ENCODE measurements at places on chromosomes 7 and 10.

DNA sequence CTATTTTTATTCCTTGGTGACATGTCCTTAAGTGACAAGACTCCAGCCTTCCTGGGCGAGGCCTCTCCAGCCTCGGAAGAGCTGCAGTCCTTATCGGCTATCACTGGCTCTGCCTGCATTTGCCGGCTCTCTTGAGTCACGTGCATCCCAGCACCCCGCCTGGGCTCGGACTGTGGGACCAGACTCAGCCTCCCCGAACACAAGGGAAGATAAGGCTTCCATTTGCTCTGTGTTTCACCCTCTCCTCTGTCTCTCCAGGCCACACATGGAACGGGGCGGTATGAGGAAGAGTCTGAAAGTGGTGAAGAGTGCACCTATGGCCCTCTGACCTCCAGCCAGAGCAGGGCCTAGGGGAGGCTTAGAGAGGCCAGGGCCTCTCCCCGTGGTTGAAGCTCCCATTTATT is 4.7 kb downstream of the GDF2 start:
- DNase-seq, result no peak

DNA sequence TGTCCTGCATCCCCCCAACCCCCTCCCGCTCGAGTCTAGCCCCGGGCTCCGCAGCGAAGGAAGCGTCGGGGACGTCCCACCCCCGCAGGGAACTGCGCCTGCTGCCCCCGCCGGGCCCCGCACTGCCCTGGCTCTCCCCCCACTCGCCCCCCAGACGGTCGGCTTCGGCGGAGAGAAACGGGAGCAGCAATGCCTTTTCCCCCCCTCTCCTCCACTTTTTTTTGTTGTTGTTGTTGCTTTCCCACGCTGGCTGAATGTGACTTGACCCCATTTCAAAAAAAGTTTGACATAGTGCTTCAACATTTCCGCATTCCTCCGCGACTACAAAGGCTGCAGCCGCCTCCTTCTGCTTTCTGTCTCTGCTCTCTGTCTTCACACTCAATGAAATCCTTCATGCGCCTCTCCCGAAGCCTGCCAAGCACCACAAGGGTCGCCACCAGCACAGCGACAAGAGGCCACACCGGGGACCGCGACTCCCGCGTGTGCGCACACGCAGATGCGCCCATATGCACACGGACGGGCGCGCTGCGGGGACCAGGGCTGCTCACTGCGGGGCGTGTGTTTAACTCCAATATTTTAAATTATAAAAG is 1.0 kb downstream of the CDK6 start:
- no peak for DNase-seq

DNA sequence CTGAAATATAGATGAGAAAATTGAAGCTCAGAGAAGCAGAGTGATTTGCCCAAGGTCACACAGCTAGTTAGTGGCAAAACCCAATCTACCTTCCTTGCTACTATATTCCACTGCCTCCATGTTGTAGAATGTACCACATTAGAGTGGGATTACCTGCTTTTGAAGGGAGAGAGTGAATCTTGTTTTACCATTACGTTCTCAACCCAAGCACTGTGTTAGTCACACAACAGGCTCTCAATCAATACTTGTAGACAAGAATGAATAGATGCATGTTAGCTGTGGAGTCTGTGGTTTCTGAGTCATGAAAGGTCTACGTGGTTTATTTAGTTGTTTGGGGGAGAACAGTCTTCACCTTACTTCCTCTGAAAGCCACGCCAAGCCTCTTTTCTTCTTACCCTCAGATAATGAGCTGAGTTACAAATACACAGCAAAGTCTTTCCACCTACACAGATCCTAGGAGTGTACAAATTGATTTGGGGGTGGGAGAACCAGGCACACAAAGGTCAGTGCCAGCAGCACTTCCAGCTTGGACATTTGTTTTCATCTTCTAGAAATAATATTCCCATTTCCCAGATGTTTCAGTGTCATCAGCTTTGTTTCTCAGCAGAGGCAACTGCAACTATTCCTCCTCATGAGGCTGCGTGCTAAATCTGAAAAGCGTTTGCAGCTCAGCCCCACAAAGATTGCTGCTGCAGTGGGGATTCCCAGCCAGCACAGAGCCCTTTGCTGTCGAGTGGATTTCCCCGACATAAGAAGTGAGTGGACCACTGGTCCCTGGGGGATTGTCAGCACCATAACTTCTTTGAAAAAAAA is 71.5 kb upstream of the ADO start:
- DNase-seq, result peak; percentile 23

DNA sequence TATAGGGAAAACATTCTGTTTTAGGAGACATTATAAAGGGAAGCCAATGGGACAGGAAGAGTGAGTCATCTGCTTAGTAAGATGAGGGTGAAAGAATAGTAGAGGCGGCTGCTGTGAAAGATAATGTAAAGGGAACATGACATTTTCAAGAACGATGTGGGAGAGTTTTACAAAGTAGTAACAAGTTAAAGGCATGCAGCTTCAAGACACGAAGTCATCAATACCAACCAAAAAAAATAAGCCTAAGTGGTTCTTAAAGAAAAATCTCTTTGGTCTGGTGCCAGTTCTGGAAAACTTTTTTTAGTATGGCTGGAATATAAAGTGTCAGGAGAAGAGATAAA is 6.1 kb downstream of the GSTO1 start:
- no peak for DNase-seq

DNA sequence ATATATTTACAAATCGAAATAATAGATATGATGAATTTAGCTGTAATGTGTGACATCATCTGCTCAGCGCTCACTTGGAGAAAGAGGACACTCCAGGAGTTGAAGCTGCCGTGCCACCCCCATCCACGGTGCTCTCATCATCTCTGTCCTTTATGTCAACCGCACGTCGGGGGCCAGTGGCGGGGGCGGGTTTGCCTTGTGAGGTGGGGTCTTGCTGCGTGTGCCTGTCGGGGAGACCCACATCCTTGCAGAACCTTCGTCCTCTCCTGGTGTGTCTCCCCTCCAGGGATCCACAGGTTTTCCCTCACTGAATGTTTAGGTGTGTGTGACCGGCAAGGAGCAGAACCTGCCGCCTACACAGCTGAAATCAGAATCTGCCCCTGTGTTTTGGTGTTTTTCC is 71.6 kb downstream of the INPP5A start:
- no peak for DNase-seq

DNA sequence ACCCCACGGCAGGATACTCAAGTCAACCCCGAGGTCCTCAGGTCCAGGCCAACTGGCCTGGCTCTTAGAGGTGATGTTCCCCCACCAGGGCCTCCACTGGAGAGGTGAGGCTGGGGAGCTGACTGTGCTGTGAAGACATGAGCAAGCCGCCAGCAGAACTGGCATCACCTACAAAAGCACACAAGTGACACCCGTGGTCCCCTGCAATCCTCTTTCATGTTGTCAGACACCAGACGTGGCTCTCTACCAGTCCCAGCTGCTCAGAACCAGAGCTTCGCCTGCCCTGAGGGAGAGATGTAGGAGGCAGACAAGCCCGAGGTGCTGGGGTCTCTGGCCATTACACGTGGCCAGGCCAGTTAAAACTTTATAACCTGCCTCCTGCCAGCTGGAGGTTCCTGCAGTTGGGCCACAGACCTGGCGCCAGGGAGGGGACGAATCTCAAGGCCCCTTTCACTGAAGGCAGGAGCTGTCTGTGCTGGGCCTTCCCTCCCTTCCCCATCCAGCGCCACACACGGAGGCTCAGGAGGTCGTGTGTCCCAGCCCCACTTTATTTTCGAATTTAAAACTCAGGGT is 2.2 kb downstream of the COMTD1 start:
- no peak for DNase-seq
